Coronary artery (tissue), 2 donors: ENCODE measurements at places on chromosomes 2 and 18.

GRCh38 chr2:68946117-68946516 is 6.6 kb downstream of the GKN2 start:
- DNase-seq = no peak

GRCh38 chr18:27996801-27997272 is 180.1 kb downstream of the CDH2 start:
- no peak for DNase-seq

GRCh38 chr18:76941284-76941683 is 118.9 kb downstream of the ZNF236 start:
- no peak for DNase-seq

GRCh38 chr2:137255990-137256389 is 490.6 kb downstream of the THSD7B start:
- DNase-seq = no peak

DNA sequence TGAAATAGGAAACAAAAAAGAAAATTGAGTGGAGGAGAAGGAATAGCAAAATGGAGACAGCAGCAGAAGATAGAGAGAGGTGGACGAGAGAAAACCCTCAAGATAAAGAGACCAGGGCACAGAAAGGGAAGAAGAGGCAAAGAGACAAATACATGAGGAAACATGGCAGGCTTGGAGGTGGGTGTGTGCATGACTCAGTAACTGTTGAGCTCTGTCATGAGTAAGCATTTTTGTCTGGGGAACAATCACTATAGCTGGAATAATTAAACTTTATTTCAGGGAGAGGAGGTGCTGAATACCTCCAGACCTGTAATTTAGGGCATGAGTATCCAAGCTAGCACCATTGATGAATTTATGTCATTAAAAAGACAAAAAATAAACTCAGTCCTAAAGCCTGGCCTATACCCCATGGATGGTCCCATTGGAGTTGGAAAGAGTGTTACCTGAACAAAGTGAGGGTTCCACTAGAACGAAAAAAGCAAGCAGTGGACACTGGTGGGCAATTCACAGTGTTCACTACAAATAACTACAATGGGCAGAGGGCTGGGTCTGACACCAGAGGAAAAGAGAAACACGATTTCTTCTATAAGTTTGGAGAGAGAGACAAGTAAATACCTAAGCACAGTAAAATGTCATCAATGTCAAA is 145.5 kb downstream of the ADCYAP1 start:
- no peak for DNase-seq
